ENCODE measurements at places on chromosomes 16 and 17.
A peak's percentile ranks its signal among the peaks of the same experiment; 100 is the strongest.

GRCh38 chr16:66231452-66232160 is 134.9 kb upstream of the CDH5 start:
- DNase-seq: no peak

GRCh38 chr17:81895400-81895799 is 3.9 kb downstream of the ANAPC11 start:
- no peak for DNase-seq

DNA sequence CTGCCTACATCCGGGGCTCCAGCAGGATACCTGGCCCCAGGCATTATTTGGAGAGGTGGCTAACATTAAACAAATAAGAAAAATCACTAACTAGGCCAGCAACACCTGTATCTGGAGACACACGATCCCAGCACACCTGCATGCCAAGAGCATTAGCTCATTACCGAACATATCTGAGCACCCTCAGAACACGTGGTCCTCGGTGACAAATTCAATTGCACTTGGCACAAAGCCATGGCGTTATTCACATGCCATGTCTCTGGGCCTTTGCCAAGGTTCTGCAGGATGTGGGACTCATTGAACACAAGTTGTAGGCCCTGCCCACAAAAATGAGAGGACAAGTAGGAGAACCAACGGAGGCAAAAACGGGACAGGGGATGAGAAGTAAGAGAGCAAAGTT is 552.3 kb downstream of the TOX3 start:
- DNase-seq: peak; percentile 32

DNA sequence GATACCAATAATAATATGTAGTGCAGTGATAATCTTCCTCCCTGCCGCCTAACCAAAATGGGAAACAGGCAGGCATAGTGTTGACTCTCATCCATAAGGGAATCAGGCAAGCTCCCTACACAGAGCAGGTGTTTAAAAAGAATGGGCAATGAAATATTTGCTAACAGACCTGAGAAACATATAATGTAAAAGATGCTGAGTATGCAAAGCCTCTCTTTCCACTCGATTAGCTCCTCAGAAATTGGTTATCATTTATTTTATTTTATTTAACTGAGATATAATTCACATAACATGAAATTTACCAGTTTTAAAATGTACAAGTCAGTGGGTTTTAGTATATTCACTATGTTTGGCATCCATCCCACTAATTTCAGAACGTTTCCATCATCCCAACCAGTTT is 317.7 kb upstream of the TBX2 start:
- DNase-seq: no peak

DNA sequence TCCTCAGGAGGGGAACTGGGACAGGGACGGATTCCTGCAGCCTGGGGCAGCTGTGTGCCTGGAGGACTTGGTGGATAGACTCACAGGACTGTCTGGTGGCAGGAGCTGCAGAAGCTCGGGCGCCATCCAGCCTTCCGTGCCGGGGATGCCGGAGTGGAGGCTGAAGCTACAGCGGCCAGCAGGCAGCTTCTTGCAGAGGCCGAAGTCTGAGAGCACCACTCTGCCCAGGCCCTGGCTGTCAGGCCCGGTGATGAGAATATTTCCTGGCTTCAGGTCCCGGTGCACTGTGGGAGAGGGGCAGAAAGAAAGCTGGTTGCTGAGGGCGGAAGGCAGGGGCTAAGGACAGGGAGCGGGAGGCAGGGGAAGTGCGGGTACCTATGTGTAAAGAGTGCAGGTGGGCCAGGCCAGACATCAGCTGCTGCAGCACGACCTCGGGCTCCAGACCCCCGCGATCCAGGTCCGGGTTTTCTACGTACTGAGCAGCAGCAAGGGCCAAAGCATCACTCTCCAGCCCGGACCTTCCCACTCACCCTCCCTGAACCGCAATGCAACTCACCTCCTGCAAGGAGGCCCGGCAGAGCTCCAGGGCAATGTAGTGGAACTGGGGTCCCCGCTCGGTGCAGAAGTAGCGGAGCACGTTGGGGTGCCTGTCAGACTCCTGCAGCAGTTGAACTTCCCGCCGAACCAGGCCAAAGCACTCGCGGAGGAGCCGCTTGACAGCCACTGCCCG is 16.1 kb downstream of the PLK1 start:
- no peak for DNase-seq

GRCh38 chr16:4508806-4509205 is 29.8 kb downstream of the CDIP1 start:
- DNase-seq: no peak

DNA sequence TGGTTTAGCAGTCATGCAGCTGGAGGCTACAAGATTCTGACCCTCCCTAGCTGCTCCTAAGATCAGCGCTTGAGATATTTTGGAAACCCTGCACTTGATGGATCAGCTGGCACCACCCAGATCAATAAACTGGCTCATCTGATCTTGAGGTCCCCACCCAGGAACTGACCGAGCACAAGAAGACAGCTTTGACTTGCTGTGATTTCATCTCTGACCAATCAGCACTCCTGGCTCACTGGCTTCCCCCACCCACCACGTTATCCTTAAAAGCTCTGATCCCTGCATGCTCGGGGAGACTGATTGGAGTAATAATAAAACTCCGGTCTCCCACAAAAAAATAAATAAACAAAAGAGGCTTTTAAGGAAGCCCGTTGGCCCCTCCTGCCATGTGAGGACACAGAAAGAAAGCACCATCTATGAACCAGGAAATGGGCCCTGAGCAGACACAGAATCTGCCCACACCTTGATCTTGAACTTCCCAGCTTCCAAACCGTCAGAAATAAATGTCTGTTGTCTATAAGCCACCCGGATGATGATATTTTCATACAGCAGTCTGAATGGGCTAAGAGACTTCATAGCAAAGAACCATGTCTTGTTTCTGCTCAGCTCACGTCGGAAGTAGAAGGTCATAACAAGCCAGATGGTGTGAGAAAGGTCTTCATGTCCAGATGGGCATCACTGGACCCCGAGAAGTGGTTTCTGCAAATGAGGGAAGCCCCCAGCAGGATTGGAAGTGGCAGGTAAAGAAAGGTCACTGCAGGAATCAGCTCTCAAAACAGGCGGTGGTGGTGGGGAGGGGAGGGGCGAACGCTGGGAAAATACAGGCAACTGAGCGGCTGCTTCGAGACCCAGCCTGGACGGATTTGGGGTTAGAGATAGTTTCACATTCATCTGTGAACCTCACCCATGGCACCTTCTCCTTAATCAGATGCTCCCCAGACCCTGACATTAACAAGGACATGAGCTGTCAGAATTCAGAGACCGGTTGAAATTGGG is 19.8 kb upstream of the RPH3AL start:
- DNase-seq: no peak

GRCh38 chr16:57821149-57821971 is 19.1 kb upstream of the KIFC3 start:
- DNase-seq: no peak

DNA sequence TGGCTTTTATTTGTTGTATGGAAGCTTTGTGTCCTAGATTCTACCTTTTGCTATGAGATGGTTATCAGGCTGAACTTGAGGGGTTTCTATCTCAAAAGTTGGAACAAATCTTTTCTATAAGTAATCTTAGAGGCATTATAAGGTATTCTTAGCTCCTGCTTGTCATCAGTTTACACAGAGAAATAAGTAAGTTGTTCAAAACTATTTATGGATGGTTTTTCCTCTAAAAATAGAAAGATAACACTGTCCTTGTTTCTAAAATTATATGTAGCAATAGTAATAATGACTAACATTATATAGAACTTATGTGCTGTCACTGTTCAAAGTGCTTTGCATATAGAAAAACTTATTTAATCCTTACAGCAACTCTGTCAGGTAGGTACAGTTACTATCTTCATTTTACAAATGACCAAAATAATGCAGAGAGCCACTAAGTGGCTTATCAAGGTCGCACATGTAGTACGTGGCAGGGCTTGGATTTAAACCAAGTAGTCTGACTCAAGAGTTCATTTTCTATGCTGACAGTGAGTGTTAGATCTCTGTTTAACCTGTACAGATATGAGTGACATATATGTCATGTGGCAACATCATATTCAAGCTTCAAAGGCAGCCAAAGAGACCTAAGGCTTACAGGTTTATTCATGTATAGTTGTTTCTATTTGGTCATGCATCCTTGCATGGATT is 59.0 kb downstream of the PHKB start:
- DNase-seq: no peak

- no peak for DNase-seq
Measured at GRCh38 chr17:47800686-47801085, 20.9 kb downstream of the OSBPL7 start.

GRCh38 chr16:53502331-53503269 is at the start of gene AKTIP:
TSS of gene AKTIP (minus strand) at chr16:53503209. CDS start at chr16:53500259, 2,950 bp downstream.
- DNase-seq: no peak

DNA sequence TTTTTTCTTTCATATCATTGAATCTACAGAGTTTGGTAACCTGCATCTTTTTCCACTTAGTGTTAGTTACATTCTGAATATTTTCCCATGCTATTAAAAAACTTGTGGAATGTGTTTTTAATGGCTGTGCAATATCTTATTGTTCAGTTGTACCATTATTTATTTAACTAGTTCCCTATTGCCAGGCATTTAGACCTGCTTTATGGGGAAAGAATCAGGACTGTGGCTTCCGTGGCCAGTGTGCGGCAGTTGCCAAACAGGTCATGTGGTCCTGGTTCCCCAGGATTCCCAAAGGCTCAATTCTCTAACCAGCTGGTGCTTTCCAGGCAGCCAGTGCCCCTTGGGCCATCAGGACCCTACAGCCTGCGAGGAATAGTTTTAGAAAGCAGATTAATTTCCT is 30.8 kb downstream of the NDEL1 start:
- DNase-seq: no peak

GRCh38 chr17:82837586-82838320 is 2.1 kb downstream of the ZNF750 start:
- no peak for DNase-seq

All from NCI-H1048 (cell line).